Naive thymus-derived CD8-positive, alpha-beta T cell (primary cell): ENCODE measurements at places on chromosomes 3 and 15. TPM values are rescaled to one million over a fixed set of nuclear protein-coding genes. Genes with fewer than 3 reads are reported as not detected.

DNA sequence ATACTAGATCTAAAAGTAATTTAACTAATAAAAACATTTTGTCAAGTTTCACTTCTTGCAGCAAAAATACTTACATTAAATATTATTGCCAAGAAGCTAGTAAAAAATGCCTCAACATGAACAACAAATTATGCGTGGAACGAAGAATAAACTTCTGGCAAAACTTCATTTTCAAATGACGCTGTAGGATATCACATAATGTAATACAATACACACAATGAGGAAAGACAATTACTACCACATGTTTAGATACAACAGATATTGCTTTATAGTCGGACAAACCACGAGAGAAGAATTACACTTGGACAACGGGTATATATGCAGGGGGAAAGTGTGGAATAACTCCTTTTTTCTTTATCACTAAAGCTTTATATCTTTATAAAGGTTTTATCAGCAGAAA, 21.6 kb downstream of the P3H2 start:
- no peak for DNase-seq

- no peak for DNase-seq
Observed at GRCh38 chr15:90449206-90449735, 61.2 kb downstream of the IQGAP1 start.

GRCh38 chr3:83122774-83123350, 1361.4 kb upstream of the GBE1 start:
- DNase-seq, result no peak

The P2RY13 gene
- 0.06 TPM for polyA plus RNA-seq
